ENCODE measurements at places on chromosomes 12 and 14.

DNA sequence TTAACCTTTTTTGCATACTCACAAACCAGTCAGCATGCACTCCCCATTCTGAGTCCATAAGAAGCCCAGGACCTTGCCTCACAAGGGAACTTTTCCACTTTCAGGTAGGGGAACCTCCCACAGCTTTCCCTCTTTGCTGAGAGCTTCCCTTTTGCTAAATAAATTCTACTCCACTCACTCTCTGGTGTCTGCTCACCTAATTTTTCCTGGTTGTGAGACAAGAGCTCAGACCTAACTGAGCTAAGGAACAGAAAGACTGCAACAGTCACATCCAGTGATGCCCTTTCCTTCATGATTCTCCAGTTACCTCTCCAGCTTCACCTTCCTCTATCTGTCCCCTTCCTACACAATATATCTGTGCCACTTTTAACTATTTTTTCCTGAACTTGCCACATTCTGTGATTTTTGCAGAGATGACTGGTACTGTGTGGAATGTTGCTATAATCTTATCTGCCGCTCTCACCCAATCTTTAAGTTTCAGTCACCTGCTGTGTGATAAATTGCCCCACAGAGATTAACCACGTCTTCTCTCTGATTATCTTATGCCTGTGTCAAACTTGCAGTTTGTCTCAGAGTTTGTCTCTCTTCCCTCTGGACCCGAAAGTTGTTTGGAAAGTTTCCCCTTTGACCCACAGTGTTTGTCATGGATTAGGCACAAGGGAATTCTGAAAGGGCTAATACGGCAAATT lies 737.1 kb upstream of the FLRT2 start:
- no peak for DNase-seq

DNA sequence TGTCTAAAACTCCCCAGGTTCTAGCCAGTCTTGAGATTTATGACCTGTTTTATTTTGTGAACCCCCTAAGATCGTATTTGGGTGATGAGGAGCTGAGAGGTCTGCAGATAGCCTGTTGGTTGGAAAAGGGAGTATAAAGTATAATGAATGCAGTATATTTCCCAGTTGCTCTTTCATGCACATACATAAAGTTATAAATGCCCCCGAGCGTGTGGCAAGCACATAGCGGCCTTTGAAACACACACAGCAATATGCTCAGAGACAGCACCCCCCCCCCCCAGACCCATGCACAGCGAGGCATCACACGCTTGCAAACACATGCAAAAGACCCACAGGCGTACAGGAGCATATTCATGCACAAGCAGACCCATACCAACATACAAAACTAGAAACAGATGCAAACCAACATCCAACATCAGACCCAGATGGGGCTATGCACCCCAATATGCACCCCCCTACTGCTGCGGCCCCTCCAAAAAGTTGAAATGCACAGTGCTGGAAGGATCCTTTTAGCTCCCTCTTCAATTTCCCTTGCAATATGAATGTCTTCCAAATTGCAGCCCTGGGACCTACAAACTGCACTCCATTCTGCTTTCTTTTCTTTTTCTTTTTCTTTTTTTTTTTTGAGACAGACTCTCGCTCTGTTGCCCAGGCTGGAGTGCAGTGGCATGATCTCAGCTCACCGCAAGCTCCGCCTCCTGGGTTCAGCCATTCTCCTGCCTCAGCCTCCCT lies 82.2 kb upstream of the TBX3 start:
- DNase-seq: no peak

DNA sequence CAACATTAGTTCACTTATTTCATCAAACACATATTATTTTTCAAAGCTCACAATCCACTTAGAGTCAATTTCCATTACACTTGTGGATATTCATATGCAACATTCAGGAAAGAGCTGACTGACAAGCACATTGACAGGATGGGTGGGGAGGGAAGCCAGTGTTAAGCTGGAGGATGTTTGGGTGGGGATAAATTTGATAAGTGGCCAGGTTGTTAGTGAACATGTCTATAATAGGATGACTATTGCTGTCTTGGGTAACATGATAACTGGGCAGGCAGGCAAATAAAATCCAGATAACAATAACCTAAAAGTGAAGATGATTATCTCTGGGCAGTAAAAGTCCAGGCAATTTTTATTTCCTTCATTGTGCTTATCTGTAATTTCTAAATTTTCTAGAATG lies 73.8 kb upstream of the OSBPL8 start:
- DNase-seq: no peak

DNA sequence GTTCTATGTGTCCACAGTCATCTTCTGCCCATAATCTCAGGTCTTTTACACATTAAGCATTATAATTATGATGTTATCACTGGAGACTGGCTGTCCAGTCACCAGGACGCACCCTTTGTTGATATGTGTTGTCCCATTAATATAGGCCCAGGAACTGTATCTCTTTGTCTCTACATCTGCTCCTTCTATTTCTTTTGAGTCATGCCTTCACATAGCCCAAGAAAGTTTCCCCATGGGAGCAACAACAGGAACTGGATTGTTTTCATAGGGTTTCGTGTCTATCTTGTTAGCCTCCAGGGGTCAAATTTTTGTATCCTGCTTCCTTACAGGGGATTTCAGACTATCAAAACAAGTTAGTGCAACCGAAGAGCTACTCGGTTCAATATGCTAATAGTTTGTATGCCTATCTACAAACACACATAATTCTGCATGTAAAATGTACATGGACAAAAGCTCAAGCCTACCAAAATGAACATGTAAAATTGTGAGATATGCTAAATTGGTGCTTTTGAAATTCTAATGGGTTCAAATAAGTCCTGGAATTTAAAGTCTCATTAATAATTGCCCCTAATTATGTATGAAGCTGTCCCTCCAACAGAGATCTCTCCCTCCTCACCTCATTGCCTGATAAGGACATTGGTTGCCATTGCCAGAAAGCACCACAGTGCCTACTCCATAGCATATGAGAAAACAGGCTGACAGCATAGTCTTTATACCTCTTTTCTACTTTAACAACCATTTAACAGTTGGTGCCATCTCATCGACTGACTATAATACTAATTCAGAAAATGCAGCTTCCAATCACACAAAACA lies 99.8 kb upstream of the DIO2 start:
- no peak for DNase-seq

GRCh38 chr12:253116-253831 lies 9.4 kb downstream of the SLC6A13 start:
- DNase-seq: no peak

DNA sequence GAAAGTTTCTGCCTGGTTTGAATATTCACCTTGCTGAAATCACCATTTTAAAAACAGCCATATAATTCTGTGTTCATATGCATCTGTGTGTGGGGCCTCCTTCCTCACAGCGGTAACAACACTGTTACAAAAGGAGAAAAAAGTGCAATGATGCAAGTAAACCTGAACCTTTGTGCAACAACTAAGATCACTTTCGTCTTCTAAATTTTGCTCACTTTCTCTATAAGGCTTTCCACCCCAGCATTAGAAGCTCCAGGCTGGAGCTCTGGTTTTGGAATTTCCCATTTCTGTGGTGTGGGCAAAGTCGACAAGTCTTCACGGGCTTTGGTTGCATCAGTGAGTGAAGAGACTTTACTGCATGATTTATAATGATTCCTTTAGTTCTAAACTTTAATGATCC lies 18.4 kb downstream of the FGD6 start:
- no peak for DNase-seq

GRCh38 chr14:29035134-29035533 lies 268.5 kb downstream of the FOXG1 start:
- no peak for DNase-seq

GRCh38 chr14:104240434-104241157 lies 102.2 kb downstream of the KIF26A start:
- DNase-seq: no peak

DNA sequence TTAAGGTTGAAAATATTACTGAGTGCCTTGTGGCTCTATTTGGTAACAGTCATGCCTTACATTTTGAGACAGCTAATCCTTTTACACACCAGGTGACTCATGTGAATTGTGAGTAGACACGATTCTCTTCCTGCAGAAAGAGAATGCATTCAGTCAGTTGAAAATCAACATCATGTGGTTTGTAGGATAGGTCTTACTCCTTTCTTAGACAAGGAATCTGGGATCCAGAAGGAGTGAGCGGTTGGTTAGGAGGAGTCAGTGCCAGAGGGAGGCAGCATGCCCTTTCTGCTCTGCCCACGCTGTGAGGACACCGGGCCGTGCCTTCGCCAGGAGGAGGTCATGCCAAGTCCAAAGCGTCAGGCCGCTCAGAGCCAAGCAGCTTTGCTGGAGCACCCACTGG lies 47.6 kb downstream of the TRAF3 start:
- DNase-seq: peak; percentile 21

GRCh38 chr12:28172434-28173030 lies 17.7 kb upstream of the CCDC91 start:
- peak; percentile 50 for DNase-seq

GRCh38 chr14:31414190-31414833 lies 6.0 kb downstream of the HEATR5A start:
- no peak for DNase-seq

DNA sequence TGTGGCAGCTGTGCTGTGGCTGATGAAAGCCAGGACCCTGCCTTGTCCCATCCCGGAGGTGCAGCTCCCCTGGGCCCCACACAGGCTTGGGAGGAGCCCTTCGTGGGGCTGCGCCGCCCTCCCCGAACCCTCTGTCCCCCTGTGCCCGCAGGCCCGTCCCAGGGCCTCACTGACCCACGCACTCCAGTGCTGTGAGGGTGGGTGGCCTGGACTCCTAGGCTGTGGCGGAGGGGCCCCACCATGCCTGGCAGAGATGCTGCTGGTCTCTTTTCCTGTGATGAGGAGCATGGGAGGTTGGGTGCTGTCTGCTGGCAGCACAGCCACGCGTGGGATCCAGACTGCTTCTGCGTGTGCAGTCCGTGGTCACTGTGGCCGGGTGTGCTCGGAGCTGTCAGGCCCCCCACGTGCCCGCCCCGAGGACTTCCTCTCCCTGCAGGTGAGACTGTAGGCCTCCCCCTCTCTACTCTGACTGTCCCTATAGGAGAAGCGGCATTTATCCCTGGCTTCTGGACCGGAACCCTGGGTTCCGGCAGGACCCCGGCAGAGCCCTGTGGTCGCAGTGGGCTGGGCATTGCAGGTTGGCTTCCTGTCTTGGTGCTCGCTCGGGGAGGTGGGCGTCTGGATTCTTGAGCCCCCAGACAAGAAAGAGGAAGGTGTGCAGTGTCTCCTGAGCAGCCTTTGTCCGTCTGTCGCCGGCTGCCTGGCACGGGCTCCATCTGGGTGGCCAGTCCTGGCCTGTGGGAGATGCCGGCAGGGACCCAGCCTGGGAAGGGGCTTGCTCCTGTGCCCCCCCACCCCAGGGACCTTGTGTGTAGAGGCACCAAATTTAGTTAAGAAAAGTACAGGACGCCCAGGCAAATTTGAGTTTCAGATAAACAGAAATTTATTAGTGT lies 2.3 kb downstream of the MTA1 start:
- no peak for DNase-seq

- DNase-seq: no peak
Measured at GRCh38 chr12:116950628-116951325, 40.0 kb downstream of the FBXW8 start.

DNA sequence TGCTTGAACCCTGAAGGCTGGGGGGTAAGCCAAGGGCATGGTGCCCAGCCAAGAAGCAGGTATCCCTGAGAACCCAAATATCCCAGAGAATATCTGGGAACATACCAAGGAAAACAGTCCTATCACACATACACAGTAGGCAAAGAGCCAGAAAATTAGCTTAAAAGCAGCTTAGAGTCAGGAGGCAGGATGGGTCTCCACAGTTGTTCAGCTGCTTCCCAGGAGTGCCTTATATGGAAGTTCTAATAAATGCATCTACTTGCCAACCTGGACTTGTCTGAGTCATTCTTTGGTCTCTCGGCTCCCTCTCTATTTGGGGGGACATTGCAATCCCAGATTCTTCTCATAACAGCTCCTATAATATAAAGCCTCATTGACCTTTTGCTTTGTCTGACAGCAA lies 9.0 kb upstream of the GPR135 start:
- DNase-seq: no peak

GRCh38 chr12:124543590-124544310 lies 23.7 kb downstream of the NCOR2 start:
- DNase-seq: no peak

All from hepatocyte (in vitro differentiated cells).